ENCODE measurements at places on chromosomes 11 and 22. TPM values are rescaled to one million over a fixed set of nuclear protein-coding genes. Genes with fewer than 3 reads are reported as not detected.

The CCDC157 gene
- 0.37 TPM for total RNA-seq

DNA sequence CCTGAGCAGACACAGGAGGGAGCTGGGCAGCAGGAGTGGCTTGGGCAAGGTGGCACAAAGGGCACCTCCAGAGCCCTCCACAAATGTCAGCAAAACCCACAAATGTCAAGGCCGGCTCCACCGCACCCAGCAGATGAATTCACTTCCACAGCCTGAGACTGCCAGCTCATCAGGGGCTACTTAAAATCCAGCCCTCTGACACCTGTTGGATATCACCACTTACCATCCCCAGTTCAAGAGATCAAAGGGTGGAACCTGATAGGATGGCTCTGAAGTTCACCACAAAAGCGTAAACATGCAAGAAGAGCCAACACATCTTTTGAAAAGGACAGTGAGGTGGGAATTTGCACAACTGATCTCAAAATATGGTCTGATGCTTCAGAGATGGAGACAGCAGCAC, 168.6 kb upstream of the GRK3 start:
- no peak for DNase-seq

GRCh38 chr11:17132654-17133053, 55.2 kb upstream of the RPS13 start:
- no peak for DNase-seq

GRCh38 chr11:63916837-63917691, at the start of gene RCOR2:
RCOR2 (minus strand) TSS chr11:63917164; CDS start chr11:63916456, 708 bp downstream.
- DNase-seq: peak; percentile 92

- no peak for DNase-seq
Measured at GRCh38 chr11:37905707-37906417, 1307.8 kb upstream of the RAG2 start.

Measured in left ventricle myocardium superior (tissue), 1 donor.